ENCODE measurements at places on chromosomes 3 and 15. TPM values are rescaled to one million over a fixed set of nuclear protein-coding genes. Genes with fewer than 3 reads are reported as not detected.

The FEZF2 gene
- not detected for total RNA-seq

The ATP13A5 gene
- 4.9 TPM for total RNA-seq

The IL17RE gene
- 82.3 TPM for total RNA-seq

The GRK7 gene
- 0.34 TPM for total RNA-seq
